Renal pelvis (tissue), 12 donors: ENCODE measurements at places on chromosomes 5 and 9. TPM values are rescaled to one million over a fixed set of nuclear protein-coding genes. Genes with fewer than 3 reads are reported as not detected.

DNA sequence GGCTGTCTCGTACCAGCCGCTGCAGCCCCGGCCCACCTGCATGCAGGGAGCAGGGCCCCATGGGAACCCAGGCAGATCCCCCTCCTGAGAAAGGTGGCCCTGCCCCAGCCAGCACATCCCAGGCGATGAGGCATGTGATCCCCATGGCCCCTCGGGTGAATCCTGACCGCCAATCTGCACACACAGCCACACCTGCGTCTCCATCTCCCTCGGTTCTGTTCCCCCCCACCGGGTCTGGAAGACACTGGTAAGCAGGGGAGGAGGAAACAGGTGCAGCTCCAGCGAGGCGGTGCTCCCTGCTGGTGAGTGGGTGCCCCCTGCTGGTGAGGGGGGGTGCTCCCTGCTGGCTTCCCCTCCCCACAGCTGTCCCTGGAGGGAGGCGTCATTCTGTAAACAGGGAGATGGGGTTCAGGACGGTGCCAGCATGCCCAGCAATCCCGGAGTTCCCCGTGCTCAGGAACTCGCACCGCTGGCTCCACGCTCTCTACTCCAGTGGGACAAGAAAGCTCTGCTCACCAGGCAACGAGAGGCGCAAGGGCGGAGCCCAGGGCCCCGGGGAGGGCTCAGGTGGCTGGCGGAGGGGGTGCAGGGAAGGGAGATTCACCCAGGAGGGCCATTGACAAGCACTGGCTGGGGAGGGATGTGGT lies 28.4 kb upstream of the SLC12A7 start:
- peak; percentile 56 for DNase-seq

GRCh38 chr5:61840361-61840760 lies 465.6 kb upstream of the KIF2A start:
- no peak for DNase-seq

DNA sequence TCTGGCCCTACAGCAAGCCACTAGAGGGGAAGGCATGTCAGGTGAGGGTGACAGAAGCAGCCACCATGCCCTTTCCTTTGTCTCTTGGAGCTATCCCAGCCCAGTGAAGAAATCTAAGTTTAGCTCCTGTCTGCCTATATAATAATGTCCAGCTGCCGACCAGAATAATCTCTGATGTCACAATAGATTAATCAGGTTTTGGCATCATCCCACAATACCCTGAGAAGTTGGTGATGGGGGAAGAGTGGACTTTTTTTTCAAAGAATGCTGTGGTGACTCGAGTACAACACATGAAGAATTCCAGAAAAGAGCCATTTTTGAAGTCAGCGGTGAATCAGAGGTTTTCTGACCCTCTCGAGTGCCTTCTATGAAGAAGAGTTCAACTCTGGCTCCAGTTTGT lies 1.7 kb upstream of the TSLP start:
- DNase-seq = no peak

GRCh38 chr5:32628049-32628844 lies 42.9 kb downstream of the SUB1 start:
- peak; percentile 26 for DNase-seq

- no peak for DNase-seq
These were observed 782.4 kb upstream of the WWC1 start for GRCh38 chr5:167509076-167509475.

- DNase-seq = no peak
These were observed 21.5 kb upstream of the GPR21 start for GRCh38 chr9:123011878-123012528.

GRCh38 chr5:93590493-93590892 lies 7.5 kb downstream of the NR2F1 start:
- no peak for DNase-seq

DNA sequence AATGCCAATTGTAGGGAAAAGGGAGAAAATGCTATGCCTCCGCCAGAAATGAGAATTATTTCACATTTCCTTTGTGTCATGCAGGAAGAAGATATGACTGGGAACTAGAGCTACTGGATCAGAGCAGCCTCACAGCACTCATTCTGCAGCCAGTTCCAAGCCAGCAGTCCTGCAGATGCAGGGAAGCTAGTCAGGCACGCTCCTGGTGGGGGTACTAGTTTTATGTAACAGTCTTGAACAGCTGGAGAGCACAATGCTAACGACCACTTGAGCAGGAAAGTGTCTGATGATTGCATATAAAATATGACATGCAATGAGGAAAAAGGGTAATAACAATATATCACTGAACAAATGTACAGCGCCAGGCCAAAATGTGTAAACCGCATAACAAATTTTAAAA lies 21.7 kb downstream of the CDH10 start:
- DNase-seq = peak; percentile 54

GRCh38 chr5:77958642-77959330 lies 182.6 kb upstream of the TBCA start:
- no peak for DNase-seq

- DNase-seq = no peak
These were observed 63.6 kb downstream of the ARHGAP26 start for GRCh38 chr5:142833517-142834449.

DNA sequence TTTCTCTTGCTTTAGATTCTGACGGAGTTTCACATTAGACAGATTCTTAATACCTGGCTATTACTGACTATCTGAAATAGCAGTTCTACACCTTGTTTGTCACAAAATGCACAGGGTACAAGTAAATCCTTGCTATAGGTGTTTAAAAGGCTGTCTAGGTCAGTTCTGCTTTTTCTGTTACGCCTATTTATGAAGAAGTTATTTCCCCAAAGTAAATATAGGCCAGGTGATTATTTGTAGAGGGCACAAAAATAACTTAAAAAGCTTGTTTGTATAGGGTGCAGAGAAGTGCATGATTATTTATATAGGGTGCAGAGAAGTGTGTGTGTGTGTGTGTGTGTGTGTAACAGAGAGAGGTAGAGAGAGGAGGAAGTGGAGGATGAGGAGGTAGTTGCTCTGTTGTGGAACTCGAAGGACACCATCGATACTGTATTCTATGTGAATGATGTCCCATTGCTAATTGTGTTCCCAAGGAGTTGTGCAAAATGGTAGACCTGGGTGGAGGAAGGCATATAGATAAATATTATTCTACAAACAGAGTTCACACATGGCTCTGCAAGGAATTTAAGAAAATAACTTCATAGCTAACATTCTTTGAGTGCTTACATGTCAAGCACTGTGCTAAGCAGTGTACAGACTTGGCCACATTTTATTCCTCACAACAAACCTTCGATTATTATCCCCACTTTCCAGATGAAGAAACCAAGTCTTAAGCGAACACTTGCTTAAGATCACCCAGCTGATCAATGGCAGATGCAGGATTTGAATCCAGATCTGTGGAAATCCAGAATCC lies 96.3 kb upstream of the EQTN start:
- no peak for DNase-seq

DNA sequence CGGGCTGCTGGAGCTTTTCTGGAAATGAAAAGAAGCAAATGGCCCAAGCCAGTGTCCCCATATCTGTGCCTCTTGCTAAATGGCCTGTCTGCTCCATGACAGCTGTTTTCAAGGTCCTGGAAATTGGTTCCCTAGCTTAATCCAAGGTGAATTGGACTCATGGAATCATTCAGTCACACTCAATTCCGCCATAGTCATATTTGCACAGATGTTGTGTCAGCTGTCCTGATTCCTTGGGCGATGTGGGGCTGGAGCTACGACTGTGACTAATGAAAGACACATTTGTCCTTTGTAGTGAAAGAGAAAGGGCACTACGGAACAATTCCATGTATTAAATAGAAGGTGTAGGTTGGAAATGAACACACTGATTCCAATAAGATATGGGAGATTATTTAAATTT lies 102.9 kb upstream of the MEGF10 start:
- no peak for DNase-seq

DNA sequence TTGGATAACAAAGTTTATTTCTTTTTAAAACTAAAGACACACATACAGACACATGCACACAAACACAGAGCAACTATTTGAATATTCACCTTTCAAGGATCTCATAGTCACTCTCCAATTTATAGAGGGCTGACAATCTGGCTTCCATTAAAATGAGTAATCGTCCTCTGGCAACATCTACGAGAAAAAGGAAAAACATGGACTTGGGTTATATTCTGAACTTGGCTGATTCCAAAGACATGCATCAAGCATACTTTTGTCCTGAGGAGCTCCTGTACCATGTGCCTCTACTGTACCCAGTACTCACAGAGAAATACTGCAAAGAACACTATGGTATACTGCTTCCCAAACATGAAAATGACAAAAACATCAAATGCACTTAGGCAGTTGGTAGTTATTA lies 15.4 kb downstream of the IARS1 start:
- DNase-seq = no peak

GRCh38 chr9:84254972-84255371 lies 85.6 kb downstream of the SLC28A3 start:
- DNase-seq = no peak

DNA sequence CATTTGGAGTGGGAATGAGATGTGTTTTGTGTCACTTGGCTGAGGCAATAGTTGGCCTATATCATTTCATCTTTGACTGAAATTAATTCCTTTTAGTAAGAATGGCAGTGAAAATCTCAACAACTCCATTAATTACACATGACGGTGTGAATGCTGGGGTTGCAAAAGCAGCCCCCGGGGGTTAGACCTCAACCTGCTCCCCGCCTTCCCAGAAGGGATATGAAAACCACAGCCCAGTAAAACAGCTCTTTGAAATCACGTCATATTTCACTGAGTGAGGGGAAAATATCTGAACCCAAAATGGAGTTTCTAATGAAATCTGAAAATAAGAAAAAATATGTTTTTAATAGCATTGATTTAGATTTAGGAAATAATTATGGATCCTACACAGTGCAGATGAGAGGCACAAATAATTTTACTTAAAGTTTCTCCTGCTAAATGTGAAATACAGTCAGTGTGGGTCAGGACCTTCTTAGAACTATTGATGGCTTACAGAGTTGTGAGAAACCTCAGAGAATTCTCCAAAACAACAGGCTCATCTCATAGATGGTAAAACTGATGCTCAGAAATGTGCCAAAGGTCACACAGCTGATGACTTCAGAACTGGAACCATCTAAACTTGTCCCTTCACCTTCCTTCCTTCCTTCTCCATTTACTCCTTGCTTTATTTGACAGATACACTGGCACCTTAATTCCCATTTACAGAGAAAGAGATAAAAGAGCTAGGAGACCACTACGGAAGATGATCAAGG lies 96.5 kb downstream of the SPOCK1 start:
- no peak for DNase-seq

- no peak for DNase-seq
These were observed 204.0 kb downstream of the DAB2IP start for GRCh38 chr9:121855476-121855875.

- no peak for DNase-seq
These were observed 685 bp downstream of the SLC24A2 start for GRCh38 chr9:19788152-19788551.

DNA sequence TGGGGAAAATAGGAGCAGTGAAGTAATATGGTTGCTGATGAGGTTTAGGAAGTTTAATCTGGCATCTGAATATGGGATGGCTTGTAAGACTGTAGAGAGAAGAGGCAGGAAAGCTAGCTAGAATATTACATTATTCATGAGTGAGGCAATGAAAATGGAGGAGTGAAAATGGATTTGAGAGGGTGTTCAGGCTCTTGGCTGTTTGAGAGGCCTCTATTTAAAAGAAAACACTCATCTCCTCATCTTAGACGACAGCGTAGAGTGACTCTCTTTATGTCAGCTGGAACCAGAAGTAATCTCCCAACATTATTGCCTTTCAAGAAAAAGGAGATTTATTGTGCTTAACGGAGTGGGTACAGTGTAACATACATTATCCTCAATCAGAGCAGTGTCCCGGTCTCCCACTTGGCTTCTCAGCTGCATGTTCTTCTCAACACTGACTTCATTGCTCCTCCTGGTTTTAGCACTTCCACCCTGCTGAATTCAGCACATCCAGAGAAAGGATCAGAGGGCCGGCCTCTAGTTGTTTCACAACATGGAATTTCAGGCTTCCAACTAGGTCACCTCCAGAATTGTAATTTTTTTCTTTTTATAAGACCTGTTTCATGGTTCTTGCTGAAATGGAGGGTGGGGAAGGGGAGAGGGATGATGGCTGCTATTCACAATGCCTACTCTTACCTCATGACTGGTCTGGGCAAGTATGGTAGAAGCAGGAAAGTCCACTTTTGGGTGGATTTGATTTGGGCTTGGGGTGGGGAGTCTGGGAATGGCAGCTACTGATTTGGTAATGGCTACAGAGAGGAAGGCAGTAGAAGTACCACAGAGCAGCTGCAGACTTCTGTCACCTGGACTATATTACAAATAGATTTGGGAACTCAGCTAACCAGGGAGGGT lies 52.9 kb upstream of the KIAA1958 start:
- DNase-seq = peak; percentile 17

The CEL gene
- polyA plus RNA-seq = 4.0 TPM

The KIF4B gene
- polyA plus RNA-seq = 0.24 TPM

The ZNG1E gene
- 84.3 TPM for polyA plus RNA-seq

The LECT2 gene
- polyA plus RNA-seq = 4.8 TPM

The OMD gene
- 0.99 TPM for polyA plus RNA-seq

The PCDH12 gene
- 18.1 TPM for polyA plus RNA-seq

The SLC25A46 gene
- 56.1 TPM for polyA plus RNA-seq

The TNC gene
- 403 TPM for polyA plus RNA-seq

The CDKN2B gene
- polyA plus RNA-seq = 0.38 TPM

The PDLIM4 gene
- 16.3 TPM for polyA plus RNA-seq

The DDX41 gene
- polyA plus RNA-seq = 103 TPM

The MCC gene
- polyA plus RNA-seq = 30.1 TPM

The SPATA31A3 gene
- polyA plus RNA-seq = not detected

The FGD3 gene
- 7.7 TPM for polyA plus RNA-seq

The MYOT gene
- polyA plus RNA-seq = 0.86 TPM

The DNAI1 gene
- 3.8 TPM for polyA plus RNA-seq

The INSL6 gene
- 0.09 TPM for polyA plus RNA-seq

The NOP16 gene
- polyA plus RNA-seq = 35.8 TPM

The NIM1K gene
- polyA plus RNA-seq = 0.53 TPM

The MEGF10 gene
- polyA plus RNA-seq = 0.70 TPM
